Activated gamma-delta T cell (primary cell): ENCODE measurements at places on chromosomes 1 and 21.

DNA sequence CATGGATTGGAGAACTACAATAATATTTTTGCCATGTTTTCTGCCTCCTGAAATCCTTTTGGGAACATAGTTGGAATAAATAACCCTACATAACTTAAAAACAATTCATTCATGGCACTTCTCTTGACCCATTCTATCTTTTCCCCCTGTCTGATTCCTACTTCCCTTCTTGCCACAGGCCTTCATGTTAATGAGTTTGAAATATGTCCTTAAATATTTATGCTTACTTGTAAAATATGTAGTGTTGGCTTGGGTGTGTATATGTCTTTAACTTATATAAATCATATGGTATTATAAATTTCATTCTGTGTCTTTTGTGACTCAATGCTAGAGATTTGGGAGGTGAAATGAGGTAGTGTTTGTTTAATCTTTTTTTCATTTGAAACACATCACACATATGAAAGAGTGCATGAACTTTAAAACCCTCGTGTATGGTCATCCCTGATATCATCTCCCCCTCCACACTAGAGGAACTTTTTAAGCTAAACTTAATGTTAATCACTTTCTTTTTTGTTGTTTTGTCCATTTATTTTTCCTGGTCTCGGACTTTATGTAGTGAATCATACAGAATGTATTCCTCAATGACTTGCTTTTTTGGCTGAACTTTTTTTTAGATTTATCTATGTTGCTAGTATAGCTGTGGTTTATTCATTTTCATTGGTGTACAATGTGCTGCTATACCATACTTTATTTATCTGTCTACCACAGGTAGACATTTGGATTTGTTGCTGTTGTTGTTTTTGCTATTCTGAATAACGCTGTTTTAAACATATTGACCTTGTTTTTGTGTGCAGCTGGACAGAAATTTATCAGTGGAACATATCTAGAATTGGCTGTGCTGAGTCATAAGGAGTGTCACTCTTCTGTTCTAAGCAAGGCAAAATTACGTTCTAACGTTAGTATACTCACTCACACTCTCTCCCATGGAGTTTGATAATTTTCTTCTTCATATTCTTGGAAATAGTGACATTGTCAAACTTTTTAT, 441.6 kb downstream of the PLPP3 start:
- no peak for DNase-seq

- DNase-seq = no peak
These were observed 57.9 kb downstream of the EPRS1 start for GRCh38 chr1:219988387-219988786.

DNA sequence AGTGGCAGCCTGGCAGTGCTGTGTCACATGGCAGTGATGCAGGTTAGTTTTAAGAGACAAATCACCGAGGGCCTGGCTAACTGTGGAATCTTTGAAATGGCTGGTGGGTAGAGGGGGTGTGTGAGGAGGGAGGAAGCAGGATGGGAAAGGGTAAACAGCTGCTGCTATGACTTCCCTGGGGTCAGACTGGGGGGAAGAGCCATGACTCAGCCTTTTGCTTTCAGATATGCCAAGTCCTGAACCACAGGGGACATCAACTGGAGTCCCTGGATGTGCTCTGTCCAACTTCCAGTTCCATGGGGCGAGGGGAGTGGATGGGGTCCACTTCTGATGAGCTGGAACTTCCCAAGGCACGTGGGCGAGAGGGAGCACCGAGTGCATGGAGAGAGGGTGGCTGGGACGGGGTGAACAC, 121.1 kb upstream of the ADAR start:
- no peak for DNase-seq

GRCh38 chr1:201123866-201124265, 3.1 kb downstream of the ASCL5 start:
- no peak for DNase-seq

- DNase-seq = no peak
These were observed 280.3 kb downstream of the HMCN1 start for GRCh38 chr1:186014370-186015037.

DNA sequence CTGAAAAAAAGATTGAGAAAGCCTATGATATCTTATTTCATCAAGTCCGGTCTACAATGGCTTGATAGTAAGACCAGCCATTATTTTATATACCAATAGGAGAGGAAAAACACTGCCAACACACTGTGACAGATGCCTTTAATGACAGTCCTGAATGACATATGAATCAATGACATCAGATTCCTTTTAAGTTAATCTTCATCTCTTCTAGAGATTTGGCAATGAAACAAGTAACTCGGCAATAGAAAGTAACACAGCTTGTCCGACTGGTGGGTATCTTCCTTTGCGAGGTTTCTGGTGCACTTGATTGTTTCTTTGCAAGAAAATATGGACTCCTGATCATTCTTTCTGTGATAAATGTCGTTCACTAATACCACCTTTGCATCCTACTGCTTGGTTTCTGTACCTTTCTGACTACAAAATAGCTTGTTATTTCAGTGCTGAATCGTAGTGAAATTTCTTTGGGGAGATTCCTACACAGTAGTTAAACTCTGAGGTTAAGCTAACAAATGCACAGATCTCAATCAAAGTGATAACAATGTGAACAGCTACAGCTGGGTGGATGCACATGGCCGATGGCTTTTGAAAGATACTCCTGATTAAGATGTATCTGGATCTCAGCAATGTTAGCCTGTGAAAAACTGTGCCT, 104.7 kb downstream of the MRPS6 start:
- no peak for DNase-seq

DNA sequence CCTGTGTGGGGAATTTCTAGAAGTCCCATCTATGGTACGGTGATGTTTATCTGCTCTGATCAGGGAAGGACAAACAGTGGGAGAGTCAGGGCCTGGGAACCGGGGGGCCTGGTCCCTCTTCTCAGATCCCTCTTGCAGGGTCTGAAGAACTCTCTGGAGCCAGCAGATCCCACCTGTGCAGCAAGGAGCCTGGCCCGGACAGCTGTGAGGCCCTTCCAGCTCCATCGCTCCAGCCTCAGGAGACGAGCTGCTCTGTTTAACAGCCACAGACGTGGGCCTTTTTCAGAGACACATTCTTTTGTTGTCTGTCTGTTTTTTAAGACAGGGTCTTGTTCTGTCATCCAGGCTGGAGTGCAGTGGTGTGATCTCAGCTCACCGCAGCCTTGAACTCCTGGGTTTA, 14.5 kb downstream of the C1orf174 start:
- DNase-seq = no peak

- DNase-seq = no peak
These were observed 206.6 kb downstream of the APP start for GRCh38 chr21:25964015-25964414.

- no peak for DNase-seq
These were observed 58.2 kb upstream of the FOXD3 start for GRCh38 chr1:63264161-63264560.

DNA sequence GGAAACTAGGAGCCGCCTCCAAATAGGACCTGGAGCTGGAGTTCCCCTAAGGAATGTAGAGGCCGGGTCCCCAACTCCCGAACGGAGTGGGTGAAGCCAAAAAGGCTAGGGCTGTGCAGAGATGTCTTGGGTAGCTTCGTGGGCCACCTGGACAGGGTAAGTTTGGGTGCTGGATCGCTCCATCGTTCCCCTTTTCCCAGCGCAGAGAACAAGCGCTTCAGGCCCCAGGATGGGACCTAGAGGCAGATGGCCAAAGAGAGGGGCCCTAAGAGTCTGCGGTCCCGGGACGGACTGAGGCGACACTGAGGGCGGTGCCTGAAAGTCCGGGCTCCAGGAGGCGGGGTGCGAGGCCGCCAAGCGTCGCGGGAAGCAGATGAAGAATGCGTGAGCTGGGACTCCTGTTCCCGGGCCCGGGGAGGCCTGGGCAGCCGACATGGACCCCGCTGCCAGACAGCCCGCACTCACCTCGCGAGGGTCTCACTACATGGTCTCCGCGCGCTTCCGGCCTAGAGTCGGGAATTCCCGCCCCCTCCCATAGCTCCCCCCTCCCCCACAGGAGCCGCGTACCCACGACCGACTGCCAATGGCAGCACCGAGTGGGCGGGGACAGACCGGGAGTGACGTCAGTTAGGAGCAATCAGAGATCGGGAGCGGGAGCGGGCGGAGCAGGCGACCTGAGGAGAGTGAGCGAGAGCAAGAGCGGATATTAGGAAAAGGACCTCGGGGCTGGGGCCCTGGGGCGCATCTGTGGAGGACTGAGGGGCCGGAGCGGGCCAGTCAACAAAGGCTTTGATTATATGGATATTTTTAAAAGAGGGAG, at the start of gene SLC39A1:
SLC39A1 (minus strand) TSS at position 508 of the 820 bp plus-strand sequence. CDS start 822 bp downstream, outside the sequence.
- DNase-seq = peak; percentile 75

- no peak for DNase-seq
These were observed 202.0 kb upstream of the SNX7 start for GRCh38 chr1:98459486-98459870.

- DNase-seq = no peak
These were observed 19.3 kb upstream of the KLHDC8A start for GRCh38 chr1:205375835-205376545.
